Body of pancreas (tissue), 4 donors: ENCODE measurements at places on chromosomes 2 and 18.

- DNase-seq: peak; percentile 54
These were observed 762 bp upstream of the SPOPL start for GRCh38 chr2:138500592-138501424.

GRCh38 chr18:12442946-12443345 lies 35.2 kb downstream of the PRELID3A start:
- no peak for DNase-seq

GRCh38 chr2:33786881-33787280 lies 187.8 kb upstream of the FAM98A start:
- DNase-seq: no peak

- no peak for DNase-seq
These were observed 84.6 kb downstream of the RAB31 start for GRCh38 chr18:9792565-9793245.

DNA sequence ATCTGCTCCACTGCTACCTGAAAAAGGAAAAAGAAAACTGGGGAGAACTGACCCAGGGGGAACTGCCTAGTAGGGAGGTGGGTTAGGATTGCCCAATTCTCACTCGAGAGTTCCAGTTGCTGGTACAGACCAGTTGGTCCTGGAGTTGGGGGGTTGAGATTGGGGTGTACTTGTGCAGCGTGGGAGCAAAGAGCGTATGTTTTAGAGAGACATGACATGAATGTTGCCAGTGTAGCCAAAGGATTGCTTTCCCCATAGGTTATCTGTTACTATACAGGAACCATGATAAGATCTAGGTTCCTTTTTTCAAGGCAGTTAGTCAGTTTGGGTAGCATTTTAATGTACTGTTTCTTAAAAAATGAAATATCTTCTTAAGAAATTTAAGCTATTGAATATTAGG lies 68.6 kb downstream of the APLF start:
- no peak for DNase-seq

- no peak for DNase-seq
These were observed 254.0 kb upstream of the SLC14A2 start for GRCh38 chr18:45361125-45361851.
